ENCODE measurements at places on chromosomes 6 and 20. TPM values are rescaled to one million over a fixed set of nuclear protein-coding genes. Genes with fewer than 3 reads are reported as not detected.
A peak's percentile ranks its signal among the peaks of the same experiment; 100 is the strongest.

Gene SRSF12
- 0.82 TPM for total RNA-seq

Gene FAM217A
- not detected for total RNA-seq

Gene PKIB
- total RNA-seq = not detected

Gene SAMD5
- 0.68 TPM for total RNA-seq

Gene PRICKLE4
- total RNA-seq = 2.0 TPM

Gene FAM209B
- total RNA-seq = not detected

Gene DSN1
- total RNA-seq = 4.4 TPM

Gene RIPPLY2
- not detected for total RNA-seq

Gene F13A1
- total RNA-seq = 47.9 TPM

Gene TFAP2A
- total RNA-seq = 0.27 TPM

Gene OR2B6
- not detected for total RNA-seq

- no peaks in the 10 kb centered on the region for H3K4me1 ChIP-seq
- H3K27ac ChIP-seq = no peak overlapping the region
- H3K36me3 ChIP-seq = no peaks in the 10 kb centered on the region
- H3K27me3 ChIP-seq = no peaks in the 10 kb centered on the region
- H3K4me3 ChIP-seq = no peak overlapping the region
Observed at GRCh38 chr6:145373826-145374225, 361.5 kb downstream of the EPM2A start.

- H3K36me3 ChIP-seq = no peaks in the 10 kb centered on the region
- no peak for DNase-seq
- H3K27me3 ChIP-seq = no peaks in the 10 kb centered on the region
- H3K27ac ChIP-seq = no peak overlapping the region
- no peaks in the 10 kb centered on the region for H3K4me1 ChIP-seq
Observed at GRCh38 chr20:6295127-6295866, 172.5 kb upstream of the FERMT1 start.

GRCh38 chr20:18428490-18429173 is 38.2 kb downstream of the DZANK1 start:
- no peak for DNase-seq
- H3K27me3 ChIP-seq = no peaks in the 10 kb centered on the region
- no peak overlapping the region for H3K27ac ChIP-seq
- H3K4me1 ChIP-seq = no peaks in the 10 kb centered on the region
- no peak overlapping the region for H3K4me3 ChIP-seq

- no peaks in the 10 kb centered on the region for H3K36me3 ChIP-seq
- H3K4me3 ChIP-seq = no peak overlapping the region
- H3K27ac ChIP-seq = no peak overlapping the region
- DNase-seq = no peak
Observed at GRCh38 chr6:4565301-4566250, 210.6 kb upstream of the CDYL start.

- DNase-seq = no peak
- H3K27ac ChIP-seq = no peak overlapping the region
- H3K4me1 ChIP-seq = peaks cover 43% of the 10 kb centered on the region
Observed at GRCh38 chr20:62533591-62534495, 58.0 kb upstream of the GATA5 start.

DNA sequence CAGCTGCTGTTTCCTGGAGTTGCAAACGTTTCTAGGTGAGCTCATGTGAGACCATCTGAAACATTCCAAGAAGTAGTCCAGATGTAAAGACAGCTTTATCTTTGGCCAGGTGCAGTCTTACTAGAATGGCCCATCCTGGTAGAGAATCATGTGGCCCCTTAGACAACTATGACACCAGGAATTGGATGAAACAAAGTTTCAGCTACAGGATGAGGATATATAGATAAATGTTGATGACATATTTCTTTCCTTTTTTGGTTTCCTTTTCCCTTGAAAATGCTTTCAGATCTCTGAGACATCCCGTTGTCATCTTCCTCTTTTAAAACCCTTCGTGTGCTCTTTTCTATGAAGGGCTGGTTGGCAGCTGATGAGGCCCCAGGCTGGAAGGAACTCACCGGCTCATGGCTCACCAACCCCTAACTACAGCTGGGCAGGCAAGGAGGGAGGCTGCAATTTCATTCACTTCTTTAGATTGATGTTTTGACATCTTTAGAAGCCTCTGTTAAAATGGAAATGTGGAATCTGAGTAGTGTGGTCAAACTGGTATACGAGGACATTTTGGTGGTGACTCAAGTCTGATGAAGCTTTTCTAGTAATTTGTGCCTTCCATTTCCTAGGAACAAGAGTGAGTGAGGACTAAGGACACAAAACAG is 167.9 kb upstream of the TNFAIP3 start:
- H3K27me3 ChIP-seq = no peaks in the 10 kb centered on the region
- no peak for DNase-seq
- peak overlapping the region; percentile 70 for H3K27ac ChIP-seq
- H3K4me3 ChIP-seq = no peak overlapping the region

DNA sequence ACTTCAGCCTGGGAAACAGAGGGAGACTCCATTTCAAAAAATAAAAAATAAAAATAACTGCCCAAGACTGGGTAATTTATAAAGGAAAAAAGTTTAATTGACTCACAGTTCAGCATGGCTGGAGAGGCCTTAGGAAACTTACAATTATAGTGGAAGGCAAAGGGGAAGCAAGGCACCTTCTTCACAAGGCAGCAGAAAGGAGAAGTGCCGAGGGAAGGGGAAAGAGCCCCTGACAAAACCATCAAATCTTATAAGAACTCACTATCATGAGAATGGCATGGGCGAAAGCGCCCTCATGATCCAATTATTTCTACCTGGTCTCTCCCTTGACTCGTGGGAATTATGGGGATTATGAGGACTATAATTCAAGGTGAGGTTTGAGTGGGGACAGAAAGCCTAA is 95.5 kb upstream of the LGSN start:
- H3K27me3 ChIP-seq = no peaks in the 10 kb centered on the region
- DNase-seq = no peak
- H3K36me3 ChIP-seq = no peaks in the 10 kb centered on the region
- H3K4me1 ChIP-seq = no peaks in the 10 kb centered on the region
- no peak overlapping the region for H3K4me3 ChIP-seq
- H3K27ac ChIP-seq = no peak overlapping the region

All from sigmoid colon (tissue), 7 donors.